Prostate gland (tissue), 2 donors: ENCODE measurements at places on chromosomes 3 and 15. TPM values are rescaled to one million over a fixed set of nuclear protein-coding genes. Genes with fewer than 3 reads are reported as not detected.

ANO10 gene
- total RNA-seq, result 12.4 TPM

NEK10 gene
- 8.9 TPM for total RNA-seq

- H3K4me3 ChIP-seq, result no peak overlapping the region
- H3K4me1 ChIP-seq, result no peaks in the 10 kb centered on the region
These were observed 82.5 kb downstream of the TOP2B start for GRCh38 chr3:25582242-25582641.

GOLGA8S gene
- total RNA-seq, result 0.05 TPM

DNA sequence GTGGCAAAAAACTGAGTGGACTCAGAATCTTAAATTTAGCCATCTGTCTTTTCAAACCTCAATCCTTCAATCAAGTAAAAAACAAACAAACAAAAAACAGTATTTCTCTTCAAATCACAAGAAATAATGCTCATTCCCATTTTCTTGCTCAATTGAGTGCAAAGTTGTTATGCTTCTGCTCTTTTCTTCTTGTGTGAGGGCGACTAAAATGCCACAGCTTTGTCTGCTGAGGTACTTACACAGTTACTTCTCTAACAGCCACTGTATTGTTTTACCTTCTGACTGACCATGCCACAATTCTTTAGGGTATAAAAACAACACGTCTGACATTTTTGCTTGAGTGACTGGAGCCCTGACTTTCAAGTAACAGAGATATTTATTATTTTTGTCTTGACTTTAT is 617.4 kb downstream of the NAALADL2 start:
- no peak for DNase-seq
- H3K27me3 ChIP-seq, result no peaks in the 10 kb centered on the region
- no peaks in the 10 kb centered on the region for H3K4me1 ChIP-seq
- H3K27ac ChIP-seq, result no peak overlapping the region
- H3K36me3 ChIP-seq, result no peaks in the 10 kb centered on the region

GAP43 gene
- not detected for total RNA-seq
